ENCODE measurements at places on chromosomes 2 and 18.

- no peak for DNase-seq
Observed at GRCh38 chr18:38494065-38494464, 928.5 kb upstream of the CELF4 start.

GRCh38 chr2:157336137-157337010 lies 10.8 kb upstream of the ERMN start:
- peak; percentile 61 for DNase-seq

GRCh38 chr2:163132850-163133249 lies 294.3 kb upstream of the KCNH7 start:
- DNase-seq: peak; percentile 53

DNA sequence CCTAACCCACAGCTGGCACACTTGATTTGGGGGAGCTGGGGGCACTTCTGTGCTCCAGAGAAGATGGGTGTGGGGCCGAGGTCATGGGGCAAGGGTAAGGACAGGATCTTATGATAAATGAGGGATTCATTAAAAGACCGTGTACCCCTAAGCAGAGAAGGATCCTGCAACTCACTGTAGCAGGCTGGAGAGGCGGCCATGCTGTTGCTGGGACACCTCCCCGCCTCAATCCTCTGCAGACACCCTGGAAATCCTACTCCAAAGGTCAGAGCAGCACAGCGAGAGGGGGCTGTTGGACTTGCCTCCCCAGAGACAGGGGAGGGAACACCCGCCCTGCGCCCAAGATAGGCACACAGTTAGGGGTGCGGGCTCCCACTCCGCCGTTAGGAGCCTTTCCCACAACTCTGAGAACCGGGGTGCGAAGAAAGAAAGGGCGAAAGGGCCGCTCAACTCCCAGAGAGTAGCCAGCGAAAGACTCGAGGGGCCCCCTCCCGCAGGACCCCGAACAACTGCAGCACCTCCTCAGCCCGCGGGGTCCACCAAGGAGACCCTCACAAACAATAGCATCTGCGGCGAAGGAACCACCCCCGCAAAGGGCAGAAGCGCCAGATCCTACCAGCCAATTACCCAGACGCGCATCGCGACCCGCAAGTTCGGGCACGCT lies 1.4 kb downstream of the PARD6G start:
- DNase-seq: peak; percentile 2

- DNase-seq: no peak
Observed at GRCh38 chr2:12821656-12822055, 104.9 kb downstream of the TRIB2 start.

DNA sequence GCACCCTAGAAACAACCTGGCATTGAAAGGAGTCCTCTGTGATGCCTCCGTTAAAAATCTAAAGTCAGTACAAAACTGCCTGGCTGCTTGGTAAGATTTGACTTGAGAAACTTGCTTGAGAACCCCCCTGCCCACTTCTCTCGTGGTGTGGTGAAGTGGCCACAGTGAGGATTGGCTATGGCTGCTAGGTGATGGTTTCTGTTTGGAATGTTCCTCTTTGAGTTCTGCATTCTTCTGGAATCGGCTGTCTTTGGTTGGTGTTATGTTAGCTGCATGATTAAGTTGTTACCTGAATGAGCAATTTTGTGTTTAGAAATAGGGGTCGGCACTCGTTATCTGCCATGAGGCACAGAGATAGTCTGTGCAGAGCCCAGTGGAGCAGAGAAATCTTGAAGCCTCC lies 21.7 kb upstream of the SAG start:
- DNase-seq: no peak

DNA sequence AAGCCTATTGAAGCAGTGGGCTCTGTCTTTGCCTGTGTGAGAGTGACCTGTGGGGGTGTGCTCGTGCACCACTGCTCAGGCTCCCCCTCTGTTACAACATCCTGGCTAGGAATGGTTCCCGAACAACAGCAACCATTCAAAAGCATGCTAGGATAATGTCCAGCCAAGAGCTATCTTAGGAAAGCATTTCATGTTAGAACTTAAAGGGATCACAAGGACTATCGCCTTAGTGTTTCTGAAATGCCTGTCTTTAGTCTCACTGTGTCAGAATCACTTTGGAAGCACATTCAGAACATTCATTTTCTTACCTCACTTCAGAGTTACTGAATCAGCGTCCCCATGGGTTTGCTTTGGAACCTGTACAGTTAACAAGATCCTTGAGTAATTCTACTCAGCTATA lies 134.9 kb upstream of the DSEL start:
- no peak for DNase-seq

- peak; percentile 14 for DNase-seq
Observed at GRCh38 chr2:119638685-119639554, 40.1 kb upstream of the TMEM177 start.

GRCh38 chr2:206071807-206072206 lies 14.2 kb downstream of the INO80D start:
- no peak for DNase-seq

DNA sequence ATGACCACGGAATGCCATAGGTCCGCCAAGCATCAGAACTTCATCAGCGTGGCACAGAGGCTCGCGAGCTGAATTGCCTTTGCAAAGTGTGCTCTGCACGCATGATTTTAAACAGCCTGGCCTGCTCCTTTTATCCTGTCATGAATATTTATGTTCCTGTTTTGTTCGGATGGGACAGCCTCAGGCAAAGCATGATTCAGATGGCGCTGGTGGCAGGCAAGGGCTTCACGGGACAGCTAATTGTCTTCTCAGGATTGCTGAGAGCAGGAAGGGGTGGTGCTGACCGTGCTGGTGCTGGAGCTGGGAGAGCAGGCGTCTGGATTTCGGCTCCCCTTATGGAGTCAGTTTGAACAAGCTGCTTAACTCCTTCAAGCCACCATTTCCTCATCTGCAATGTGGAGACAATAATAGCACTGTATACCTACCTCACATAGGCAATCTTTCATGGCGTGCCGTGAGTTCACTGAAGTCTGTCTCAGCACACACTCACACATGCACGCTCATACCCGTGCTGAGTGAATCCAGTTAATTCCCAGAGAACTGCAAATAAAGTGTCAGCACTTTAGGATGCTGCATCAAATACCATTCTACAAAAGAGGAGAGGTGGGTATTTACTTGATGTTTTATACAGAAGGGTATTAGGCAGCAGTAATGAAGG lies 79.7 kb upstream of the APCDD1 start:
- DNase-seq: no peak

All from NCI-H2227 treated with DMSO at 0.1 percent for 48 hours (cell line).